Anterior cingulate cortex (tissue), 58 donors: ENCODE measurements at places on chromosomes 2 and 18.

DNA sequence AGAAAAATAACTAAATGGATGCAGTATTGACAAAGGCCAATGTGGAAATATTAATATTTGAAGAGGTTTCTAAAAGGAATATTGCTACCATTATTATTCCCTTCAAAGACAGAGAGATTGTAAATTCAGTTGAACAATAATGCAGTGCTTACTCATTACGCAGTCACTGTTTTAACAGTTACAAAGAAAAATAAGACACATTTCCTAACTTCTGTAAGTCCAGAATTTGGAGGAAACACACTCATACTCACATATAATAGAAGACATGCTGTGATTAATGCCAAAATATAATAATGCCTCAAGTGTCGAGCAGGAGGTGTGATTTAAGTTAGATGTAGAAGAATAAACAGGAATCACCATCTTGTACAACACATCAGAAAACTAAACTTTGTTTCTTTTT, 389.2 kb downstream of the FBXO15 start:
- no peak for DNase-seq

DNA sequence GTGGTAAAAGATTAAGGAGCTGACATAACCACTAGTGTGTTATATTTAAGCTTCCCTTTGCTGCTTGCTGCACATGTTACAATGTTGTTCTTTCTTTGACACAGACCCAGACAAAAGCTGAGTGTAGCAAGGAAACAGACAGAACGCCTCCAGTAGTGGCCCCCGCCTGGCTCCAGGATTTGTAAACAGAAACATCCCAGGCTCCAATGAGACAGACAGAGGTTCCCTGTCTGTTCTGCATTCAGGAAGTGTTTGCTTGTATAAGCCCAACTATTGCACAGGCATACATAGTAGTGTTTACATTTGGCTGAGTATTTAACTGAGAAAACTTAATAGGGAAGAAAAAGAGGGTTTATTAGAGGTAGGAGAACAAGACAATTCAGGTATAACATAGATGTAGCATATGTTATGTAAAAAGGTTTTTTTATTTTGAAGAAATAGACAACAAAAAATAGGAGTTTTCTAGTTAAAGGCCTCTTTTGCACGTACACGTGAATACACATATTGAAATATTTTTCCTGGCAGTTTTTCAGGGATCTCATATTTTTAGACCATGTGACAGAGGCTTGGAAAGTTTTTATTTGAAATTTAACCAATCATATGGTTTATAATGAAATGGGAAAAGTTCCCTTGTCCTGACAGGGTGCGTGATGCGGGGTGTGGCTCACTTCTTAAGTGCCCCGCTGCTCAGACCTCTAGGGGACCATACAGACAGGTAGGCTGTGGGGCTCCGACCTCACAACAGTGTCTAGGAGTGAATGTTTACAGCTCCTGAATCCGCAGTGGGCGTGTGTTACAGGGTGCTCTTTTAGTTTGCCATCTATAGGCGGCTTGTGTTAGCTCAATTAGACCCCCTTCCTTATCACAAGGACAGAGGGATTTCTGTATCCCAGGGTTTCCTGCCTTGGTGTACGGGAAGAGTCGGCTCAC, 118.4 kb downstream of the BMPR2 start:
- DNase-seq: peak; percentile 12

DNA sequence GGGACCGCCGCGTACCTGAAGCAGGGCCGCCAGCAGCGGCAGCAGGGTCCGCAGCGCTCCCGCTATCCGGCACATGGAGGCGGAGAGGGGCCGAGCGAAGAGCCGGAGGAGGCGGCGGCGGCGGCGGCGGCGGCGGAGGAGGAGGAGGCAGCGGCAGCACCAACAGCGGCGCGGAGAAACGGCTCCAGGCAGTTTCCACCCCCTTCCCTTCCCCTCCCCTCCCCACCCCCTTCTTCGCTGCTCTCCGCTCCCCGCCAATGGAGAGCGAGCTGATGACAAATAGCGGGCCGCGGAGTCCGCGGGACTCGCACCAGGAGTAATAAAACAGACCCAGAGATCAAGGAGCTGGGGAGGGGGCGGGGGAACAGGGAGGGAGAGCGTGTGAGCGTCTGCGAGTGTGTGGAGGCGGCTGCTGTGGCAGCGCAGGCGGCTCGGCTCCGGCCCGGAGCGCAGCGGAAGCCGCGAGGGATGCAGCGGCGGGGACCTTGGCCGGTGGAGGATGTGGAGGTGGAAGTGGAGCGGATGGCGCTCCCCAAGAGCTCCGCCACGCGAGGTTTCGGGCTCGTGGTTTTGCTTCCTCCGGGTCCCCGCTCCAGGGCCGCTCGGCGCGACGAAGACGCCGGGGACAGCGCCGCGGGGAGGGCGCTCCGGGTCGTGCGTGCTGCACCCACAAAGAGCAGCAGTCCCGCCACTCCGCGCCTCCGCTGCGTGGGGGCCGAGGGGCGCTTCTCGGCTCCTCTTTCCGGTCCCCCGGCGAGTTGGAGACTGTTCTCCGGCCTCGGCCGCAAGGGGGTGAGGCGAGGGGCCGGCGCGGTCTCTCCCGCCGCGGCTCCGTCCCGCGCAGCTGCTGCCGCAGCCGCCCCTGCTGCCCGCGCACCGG, at the start of gene CDH2:
TSS of gene CDH2 (minus strand) at position 183 of the 880 bp plus-strand sequence. CDS start at position 75, 108 bp downstream.
- DNase-seq: peak; percentile 71

GRCh38 chr2:202700075-202700901, 65.5 kb downstream of the FAM117B start:
- DNase-seq: no peak

DNA sequence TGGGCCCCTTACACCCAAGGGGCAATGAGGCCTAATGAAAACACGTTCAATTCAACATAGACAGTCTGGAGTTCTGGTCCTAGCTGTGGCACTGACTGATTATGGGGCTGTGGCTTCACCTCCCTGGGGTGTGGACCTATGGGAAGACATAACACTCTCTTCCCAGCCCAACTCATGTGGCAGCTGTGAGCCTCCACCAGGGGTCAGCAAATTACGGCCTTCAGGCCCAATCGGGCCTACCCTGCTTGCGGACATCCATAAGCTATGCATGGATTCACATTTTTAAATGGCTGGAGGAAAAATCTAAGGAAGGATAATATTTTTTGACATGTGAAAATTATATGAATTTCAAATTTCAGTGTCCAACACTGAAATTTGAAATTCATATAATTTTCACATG, 101.3 kb downstream of the LOXHD1 start:
- DNase-seq: peak; percentile 22

DNA sequence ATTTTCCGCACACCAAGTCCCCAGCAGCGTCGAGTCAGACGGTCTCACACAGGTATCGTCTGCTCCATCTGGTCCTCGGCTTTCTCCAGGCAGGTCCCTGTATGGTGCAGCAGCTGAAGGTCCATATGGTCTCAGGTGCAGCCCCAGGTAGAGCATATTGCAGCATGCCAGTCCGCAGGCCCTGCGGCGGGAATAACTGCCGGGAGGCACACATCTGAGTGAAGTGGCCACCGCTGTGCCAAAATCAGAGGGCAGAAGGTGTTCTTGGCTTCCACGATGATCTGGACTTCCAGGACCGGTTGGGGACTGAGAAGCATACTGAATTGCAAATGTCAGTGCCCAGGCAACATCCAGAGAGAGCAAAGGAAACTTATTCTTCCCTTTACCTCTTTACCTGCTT, 320.3 kb downstream of the RNF144A start:
- DNase-seq: no peak

- no peak for DNase-seq
Observed at GRCh38 chr2:7071154-7071553, 153.9 kb downstream of the RNF144A start.

GRCh38 chr2:207048416-207048815, 109.1 kb downstream of the CPO start:
- no peak for DNase-seq

GRCh38 chr2:163591461-163591860, 144.3 kb downstream of the FIGN start:
- DNase-seq: no peak
